Activated CD4-positive, alpha-beta T cell treated with anti-CD3 and anti-CD28 coated beads for 48 hours (primary cell): ENCODE measurements at places on chromosomes 7 and 10.

- no peak for DNase-seq
Measured at GRCh38 chr10:15237351-15237750, 68.9 kb upstream of the NMT2 start.

DNA sequence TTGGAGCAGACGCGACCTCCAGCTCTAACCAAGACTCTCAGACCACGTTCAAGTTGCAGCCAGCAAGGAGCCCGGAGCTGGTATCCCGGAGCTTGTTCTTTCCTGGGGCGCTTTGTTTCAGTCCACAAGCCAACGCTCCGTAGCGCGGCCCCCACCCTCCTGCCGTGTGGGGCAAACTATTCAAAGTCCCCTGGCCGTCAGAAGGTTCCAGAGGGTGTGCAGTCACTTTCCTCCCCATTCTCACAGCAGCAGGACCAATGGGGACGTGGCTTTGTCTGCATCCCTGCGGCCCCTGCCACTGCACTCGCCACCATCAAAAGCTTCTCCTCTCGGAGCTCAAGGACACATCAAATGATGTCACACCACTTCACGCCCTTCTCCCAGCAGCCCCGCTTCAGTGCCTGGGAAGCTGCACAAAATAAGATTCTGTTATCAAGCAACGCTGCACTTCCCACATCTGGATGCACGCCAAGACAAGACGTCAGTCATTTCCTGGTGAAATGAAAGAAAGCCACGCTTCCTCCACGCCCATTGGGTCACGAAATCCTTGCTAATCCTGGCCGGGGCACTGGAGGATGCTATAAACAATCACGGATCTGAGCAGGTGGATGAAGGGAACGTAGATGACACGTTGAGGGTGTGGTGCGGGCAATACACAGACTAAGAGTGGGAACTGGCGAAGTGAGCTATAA is 348.2 kb downstream of the PTPRN2 start:
- DNase-seq, result no peak

DNA sequence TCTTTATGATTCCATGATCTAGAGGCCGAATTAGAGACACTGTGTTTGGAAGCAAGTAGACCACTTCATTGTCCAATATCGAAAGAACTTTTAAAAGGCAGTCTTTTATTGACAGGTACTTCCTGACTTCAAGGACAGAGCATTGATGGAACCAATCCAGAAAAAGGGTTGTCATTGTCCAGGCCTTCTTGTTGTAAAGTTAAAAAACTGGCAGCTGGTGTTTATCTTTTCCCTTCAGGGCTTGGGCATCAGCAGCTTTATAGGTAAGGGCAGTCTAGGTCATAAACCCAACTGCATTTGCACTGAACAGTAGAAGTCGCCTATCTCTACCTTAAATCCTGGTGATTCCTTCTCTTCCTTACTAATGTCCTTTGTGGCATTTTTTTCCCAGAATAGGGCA is 95.6 kb downstream of the ST7 start:
- DNase-seq, result no peak

- DNase-seq, result no peak
Measured at GRCh38 chr10:111079781-111080180, 3.0 kb downstream of the ADRA2A start.

DNA sequence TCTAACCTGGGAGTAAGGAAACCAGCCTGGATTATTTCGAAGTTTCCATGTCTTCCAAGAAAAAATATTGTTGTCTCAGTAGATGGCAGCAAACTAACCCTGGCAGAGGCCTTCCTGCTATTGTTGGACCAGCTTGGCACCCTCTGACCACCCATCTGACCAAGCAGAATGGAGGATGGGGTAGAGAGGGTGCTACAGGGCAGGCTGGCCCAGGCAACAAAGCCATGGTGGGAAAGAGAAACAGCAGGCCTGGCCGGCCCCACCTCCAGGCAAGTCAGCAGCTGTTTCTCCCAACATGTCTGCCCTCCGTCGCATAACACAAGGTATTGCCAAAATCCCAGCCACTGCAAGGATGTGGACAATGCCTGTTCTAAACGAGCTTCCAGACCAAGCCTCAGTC is 95.0 kb downstream of the FAM53B start:
- no peak for DNase-seq

GRCh38 chr10:113872139-113873030 is 17.9 kb downstream of the NHLRC2 start:
- DNase-seq, result no peak

DNA sequence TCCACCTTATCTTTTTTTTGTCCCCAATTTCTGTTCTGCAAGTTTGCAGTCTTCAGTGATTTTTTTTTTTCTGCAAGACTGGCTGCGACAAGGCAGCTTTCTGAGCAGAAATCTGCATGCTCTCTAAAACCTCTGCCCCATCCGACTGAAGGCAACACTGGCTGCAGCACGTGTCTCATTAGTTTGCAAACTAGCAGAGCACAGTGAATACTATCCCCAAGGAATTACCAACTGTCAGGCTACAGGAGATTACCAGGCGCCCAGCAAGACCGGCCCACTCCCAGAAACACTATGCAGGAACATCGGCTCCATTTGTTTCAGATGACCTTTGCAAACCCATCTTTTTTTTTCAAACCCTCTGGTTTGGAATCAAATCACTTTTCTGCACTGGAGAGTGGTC is 538.8 kb downstream of the SORCS1 start:
- DNase-seq, result no peak

DNA sequence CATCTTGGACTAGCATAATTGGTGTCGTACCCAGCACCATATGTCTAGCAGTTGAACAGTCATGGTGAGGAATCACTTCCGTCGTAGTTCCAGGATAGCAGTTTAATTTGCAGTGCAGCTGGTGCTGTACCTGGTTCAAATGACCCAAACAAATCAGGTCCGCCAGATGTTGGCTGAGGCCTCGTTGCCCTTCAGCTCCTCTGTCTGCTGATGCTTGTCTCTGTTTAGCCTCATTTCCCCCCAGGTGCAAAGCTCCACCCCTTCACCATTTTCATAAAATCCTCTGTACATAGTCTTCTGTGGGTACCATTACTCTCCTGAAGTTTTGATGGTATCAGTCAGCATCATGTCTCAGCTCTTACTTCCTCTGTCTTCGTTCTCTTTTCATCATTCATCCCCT is 35.1 kb downstream of the UMAD1 start:
- no peak for DNase-seq

- no peak for DNase-seq
Measured at GRCh38 chr10:107415446-107415845, 250.9 kb upstream of the SORCS1 start.

DNA sequence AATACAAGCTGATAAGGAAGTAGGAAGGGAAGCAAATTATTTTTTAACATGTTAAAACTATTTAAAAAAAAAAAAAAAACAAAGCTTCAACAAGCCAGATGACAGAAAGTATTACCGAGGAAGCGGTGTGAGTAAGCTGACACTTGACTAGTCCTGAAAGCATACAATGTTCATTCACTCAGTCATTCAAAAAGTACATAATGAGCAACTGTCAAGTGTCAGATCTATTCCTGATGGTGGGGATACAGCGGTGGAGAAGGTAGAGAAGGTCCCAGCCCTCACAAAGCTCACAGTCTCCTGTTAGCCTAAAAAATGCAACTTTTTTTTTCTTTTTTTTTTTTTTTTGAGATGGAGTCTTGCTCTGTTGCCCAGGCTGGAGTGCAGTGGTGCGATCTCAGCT is 40.0 kb downstream of the RAPGEF5 start:
- DNase-seq, result no peak

DNA sequence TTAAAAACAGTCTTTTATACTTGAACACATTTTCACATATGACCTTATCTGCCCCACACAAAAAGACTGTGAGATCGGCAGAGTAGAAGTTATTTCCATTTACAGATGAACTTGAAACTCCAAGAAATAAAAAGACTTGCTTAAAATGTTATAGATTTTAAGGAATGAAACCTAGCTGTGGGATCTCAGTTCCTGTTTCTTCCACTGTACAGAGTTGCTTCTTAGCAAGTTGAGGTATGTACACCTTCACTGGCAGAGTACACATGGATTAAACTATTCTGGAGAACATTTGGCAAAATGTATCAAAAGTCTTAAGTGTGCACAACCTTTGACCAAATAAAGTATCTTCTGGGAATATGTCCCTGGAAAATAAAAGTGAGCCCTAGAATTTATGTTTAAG is 48.3 kb downstream of the A1CF start:
- no peak for DNase-seq

GRCh38 chr7:73521636-73522104 is 423 bp downstream of the BAZ1B start:
- peak; percentile 74 for DNase-seq

- DNase-seq, result no peak
Measured at GRCh38 chr10:124740369-124741280, 3.6 kb downstream of the FAM53B start.

GRCh38 chr10:9911488-9911887 is 1106.2 kb upstream of the CELF2 start:
- no peak for DNase-seq

DNA sequence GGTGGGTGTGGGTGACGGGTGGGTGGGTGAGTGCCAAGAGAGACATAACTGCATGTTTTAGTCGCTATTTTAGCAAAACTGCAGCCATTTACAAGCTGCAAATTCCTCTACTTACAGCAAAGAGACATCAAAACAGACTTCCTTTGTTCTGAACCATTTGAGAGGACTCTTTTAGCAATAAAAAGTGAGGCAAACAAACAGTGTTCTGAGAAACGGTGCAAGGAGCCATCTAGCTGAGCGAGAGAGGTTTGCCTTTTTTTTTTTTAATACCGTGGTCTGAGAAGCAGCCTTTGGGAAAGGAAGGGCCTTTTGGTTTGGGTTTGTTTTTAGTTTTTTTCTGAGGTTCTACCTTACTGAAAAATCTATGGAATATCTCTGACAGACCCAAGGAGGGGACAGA is 62.9 kb downstream of the SCRN1 start:
- DNase-seq, result no peak

DNA sequence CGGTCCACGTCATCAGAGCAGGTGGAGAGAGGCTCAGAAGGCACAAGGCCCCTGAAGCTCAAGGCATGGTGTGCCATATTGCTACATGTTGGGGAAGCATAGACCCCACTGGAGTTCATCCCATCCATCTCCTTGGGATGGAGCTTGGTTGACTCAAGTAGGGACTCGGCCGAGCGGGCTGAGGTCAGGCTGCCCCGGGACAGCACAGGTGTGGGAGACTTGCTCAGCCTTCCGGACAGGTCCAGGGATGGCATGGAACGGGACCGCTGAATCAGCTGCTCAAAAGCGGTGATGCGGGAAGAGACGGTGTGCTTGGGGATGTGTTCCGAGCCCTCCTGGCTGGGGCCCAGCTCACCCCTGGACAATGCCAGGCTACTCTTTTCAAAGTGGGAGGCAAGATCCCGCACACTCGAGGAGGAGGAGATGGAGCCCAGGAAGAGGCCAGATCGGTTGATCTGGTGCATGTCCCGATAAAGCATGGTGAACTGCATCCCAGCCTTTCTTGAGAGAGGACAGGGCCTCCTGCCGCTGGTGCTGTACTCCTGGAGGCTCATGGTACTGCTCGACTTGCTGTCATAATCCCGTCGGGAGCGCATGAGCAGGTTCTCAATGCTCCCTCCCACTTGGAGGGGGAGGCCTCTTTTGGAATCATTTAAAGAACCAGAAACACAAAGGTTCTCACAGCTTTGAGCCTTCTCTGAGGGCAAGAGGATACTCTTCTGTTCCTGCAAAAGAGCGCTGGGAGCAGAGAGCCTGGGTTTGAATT is 65.6 kb upstream of the PDLIM1 start:
- DNase-seq, result no peak

DNA sequence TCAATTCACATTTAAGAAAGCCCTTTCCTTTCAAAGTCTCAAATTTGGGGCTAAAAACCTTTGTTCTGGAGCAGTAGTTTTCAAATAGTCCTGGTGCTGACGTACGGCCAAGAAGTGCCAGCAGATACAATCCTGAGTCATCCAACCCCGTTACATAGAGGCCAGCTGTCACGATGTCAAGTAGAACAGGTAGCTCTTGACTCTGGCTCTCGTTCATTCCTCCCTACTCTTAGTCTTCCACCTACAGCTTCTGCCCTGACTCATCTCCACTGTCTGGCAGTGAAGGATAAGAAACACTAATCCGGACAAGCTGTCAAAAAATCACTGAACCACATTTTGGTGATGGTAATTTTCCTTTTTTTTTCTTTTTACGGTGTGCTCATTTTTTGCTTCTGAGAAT is 132.4 kb upstream of the PTN start:
- no peak for DNase-seq

- no peak for DNase-seq
Measured at GRCh38 chr10:133042816-133043215, 44.9 kb upstream of the ADGRA1 start.

- DNase-seq, result no peak
Measured at GRCh38 chr10:60123668-60124067, 217.3 kb upstream of the CCDC6 start.

DNA sequence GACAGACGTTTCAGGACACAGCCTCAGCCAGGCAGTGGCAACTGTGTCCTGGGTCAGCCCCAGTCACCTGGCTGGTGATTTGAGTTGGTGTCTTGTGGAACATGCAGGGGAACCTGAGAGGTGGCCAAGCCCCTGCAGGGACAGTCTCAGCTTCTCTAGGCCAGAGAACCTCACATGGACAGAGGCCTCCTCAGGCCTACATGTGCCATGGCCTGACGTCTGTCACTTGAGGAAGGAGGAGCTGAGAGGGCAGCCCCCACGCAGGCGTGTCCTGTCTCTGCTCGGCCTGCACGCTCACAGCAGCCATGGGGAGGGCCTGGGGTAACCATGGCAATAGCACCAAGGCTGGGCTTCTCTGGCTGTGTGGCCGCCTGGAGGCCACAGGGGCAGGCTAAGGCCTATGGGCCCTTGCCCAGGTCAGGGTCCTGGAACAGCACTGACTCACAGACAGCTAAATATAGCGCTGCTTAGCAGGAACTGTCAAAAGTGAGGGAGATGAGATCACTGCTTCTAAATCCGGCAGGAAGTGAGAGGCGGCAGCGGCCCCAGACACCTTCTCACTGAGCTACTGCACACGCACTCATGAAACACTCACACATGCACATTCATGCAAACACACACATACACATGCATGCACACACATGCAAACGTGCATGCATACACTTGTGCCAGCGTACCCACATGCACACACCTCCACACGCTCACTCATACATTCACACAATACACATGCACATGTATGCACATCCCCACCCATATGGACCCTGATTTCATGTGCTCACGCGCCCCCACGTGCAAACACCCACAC is 57.0 kb downstream of the YKT6 start:
- peak; percentile 86 for DNase-seq

DNA sequence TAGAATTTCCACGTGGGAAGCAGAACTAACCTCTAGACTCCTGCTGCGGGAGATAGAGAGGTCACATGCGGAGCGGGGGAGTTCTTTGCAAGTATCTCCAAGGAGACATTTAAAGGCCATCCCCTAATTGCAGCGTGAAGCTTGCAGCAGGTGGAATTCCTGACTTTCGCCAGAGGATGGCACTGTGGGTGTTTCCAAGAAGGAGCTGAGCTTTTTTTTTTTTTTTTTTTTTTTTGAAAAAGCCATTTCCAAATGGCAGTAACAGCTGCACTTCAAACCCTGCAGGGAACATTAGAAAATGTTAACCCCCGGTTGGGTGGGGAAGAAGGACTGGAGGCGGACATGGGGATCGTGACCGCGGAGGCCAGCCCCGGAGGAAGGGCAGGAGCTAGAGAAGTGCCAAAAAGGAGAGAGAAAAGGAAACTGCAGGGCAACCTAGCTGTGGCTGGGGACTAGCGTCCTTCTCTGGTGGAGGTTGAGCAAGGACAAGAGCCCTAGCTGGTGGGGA is 487.7 kb downstream of the TYW1 start:
- peak; percentile 33 for DNase-seq
